ENCODE measurements at places on chromosomes 7 and 10.
A peak's percentile ranks its signal among the peaks of the same experiment; 100 is the strongest.

- DNase-seq, result no peak
Observed at GRCh38 chr7:28296571-28297483, 115.5 kb upstream of the CREB5 start.

DNA sequence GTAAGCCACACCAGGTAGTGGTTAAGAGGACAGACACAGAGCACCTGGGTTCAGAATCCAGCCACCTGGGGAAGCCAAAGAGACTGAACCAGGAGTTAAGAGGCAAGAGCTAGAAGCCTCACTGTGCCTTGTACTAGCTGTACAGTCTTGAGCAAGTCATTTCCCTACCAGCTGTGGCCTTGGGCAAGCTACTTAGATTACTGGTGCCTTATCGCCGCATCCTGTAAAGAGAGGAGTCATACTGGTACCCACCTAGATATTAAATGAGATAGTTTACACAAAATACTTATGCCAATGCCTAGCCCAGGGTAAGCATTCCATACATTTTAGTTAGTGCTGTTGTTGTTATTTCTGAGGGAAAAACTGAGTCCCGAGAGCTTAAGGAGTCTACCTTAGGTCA, 47.7 kb downstream of the HABP2 start:
- no peak for DNase-seq

GRCh38 chr10:79171504-79171903, 102.7 kb downstream of the ZMIZ1 start:
- no peak for DNase-seq

DNA sequence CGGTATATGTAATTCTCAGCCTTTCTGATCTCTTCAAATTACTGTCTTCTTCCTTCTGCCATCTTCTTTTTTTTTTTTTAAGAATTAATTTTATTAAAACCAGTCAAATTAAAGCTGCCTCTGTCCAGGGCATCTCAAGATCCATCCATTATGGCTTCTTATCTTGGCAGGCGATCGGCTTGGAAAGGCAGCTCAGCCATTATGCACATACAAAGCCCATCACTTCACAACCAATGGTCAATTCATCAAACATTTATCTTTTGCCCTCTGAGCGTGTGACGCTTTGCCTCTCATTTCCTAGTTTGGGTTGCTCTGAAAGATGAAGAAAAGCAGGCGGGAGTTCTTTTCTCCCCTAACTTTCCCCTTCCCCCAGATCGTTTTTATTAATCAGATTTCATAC, 591.6 kb downstream of the LRMDA start:
- no peak for DNase-seq

GRCh38 chr7:131105799-131106680, 221.6 kb upstream of the MKLN1 start:
- DNase-seq, result no peak

DNA sequence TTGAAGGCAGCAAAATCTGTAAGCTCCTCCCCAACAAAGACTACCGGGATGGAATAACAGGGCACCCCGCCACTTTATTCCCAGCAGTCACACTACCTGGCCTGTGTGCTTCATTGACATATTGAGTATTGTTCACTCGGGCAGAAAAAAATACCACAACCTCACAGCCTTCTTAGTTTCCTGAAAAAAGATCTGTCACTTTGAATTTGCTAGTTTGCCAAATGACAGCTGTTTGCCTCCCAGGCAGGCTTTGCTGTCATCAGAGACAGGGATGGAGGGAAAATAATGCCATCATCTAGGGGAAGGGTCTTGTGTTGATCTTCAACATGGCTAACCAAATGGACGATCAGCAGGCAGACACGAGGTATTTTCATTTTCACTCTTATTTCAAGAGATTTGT, 26.9 kb downstream of the BMPER start:
- no peak for DNase-seq

GRCh38 chr10:58666024-58666423, 153.4 kb downstream of the BICC1 start:
- DNase-seq, result no peak

- DNase-seq, result no peak
Observed at GRCh38 chr10:26837139-26837538, 23.6 kb downstream of the ABI1 start.

- DNase-seq, result no peak
Observed at GRCh38 chr7:65225422-65226006, 148.1 kb upstream of the ZNF92 start.

DNA sequence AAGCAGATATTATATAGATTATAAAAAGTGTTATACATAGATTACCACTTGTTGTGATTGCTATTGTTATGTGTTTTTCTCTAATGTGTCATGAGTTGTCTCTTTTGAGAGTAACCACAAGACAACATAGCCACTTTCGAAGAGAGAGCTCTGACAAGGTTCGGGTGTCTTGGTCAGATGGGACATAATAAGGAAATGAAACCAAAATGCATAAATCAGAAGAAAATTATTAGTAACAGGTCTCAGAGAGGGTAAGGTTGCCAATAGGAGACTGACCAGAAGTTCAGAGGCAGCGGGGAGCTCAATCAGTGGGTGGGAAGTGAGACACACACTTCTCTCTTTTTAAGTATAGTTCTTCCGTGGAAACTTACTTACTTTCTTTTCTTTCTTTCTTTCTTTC, 639.2 kb upstream of the POT1 start:
- no peak for DNase-seq

- no peak for DNase-seq
Observed at GRCh38 chr10:47109906-47110305, 190.1 kb upstream of the GDF10 start.

GRCh38 chr10:119466076-119466475, 76.4 kb downstream of the RGS10 start:
- DNase-seq, result no peak

DNA sequence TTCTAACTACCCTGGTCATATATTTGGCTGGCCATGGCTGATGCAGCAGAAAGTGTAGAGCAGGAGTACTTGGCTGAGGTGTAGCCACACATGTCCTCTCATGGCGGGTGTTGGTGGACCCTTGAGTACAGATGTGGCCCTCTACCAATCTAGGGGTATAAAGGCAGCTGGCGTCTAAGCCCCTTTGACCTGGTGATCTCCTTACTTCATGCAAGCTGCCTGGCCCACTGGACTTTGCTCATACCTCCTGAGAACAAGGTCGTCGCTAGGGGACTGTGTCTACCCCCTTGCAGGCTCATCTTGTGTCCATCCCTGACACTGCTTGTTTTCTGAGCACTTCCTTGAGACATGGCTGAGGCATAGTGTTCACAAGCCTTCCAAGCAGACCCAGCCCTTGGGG, 287.8 kb downstream of the RPS24 start:
- no peak for DNase-seq

- no peak for DNase-seq
Observed at GRCh38 chr10:43686414-43686813, 37.7 kb upstream of the ZNF32 start.

DNA sequence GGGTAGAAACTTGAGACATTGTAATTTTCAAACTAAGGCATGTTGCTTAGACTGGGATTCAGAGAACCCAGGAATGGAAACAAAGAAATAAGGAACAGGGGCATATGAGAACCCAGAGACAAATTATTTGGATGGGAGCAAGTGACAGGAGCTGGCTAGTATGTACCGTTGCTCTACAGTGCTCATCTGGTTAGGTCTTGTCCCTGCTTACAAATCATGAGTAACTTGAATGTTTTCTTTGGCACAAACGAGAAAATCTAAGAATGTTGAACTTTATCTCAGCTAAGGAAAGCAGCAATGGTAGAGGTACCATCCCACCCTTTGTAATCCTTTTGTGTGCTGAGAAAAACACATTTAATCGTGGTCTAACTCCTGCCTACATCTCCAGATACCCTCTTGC, 116.0 kb upstream of the IMMP2L start:
- no peak for DNase-seq

DNA sequence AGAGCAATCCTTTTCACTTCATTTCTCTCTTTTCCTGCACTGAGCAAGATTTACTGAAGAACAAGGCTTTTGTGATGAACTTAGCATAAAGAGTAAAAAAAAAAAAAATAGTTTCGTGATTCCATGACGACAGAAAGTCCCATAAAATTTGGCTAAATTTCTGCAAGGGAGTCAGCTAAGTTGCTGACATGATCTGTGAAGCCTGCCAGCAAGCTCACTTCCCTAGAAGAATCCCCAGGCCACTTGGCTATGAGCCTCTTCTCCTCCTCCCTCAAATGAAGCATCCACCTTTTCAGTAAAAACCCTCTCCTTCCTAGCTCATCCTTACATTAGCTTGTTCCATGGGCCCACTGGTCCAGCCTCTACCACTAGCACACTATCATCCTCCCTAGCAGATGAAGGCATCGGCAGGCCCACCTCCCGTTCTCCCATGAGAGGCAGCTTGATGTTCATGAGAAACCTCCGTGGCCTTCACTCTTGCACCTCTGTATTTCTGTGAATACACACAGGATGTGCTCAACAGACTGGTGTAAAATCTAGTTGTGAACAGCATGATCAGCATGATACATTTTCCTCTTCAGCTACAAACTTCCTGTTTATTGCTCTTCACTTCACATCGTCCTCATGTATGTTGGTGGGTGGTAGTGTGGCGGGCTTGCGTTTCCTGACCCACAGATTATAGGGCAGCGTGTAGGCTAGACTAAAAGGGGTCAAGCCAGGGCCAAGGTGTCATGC, 30.9 kb downstream of the GIMAP8 start:
- no peak for DNase-seq

DNA sequence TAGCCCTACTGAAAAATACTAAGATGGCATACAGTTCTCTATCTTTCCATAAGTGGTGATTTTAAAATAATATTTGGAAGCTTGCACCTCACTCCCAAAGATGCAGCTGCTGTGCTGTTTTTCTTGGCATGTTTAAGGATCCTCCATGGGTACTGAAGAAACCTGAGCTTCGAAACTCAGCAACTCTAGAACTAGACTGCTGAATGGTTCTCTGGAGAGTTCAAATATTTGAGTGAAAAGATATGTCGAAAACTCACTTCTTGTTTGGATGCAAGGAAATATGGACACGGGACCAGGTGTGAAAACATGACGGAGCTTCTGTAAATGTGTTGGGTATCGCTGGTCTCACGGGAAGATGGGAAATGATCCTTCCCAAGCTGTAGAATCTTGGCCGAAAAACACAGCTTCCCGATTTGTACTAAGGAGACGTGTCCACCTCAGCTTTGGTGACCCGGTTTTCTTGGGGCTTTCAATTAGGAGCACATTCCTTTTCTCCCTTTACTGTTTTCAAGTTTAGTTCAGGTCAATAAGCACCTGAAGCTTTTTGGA, 543.8 kb upstream of the NRP1 start:
- DNase-seq, result no peak

- no peak for DNase-seq
Observed at GRCh38 chr7:77655836-77656455, 40.3 kb upstream of the RSBN1L start.

- no peak for DNase-seq
Observed at GRCh38 chr10:90222372-90222771, 521.0 kb downstream of the KIF20B start.

GRCh38 chr10:74056050-74056818, 58.3 kb downstream of the VCL start:
- no peak for DNase-seq

- peak; percentile 11 for DNase-seq
Observed at GRCh38 chr10:76282061-76283025, 850.9 kb downstream of the LRMDA start.

- no peak for DNase-seq
Observed at GRCh38 chr10:105239311-105240219, 598.5 kb downstream of the SORCS3 start.

- DNase-seq, result no peak
Observed at GRCh38 chr10:51204701-51205100, 130.4 kb downstream of the PRKG1 start.

DNA sequence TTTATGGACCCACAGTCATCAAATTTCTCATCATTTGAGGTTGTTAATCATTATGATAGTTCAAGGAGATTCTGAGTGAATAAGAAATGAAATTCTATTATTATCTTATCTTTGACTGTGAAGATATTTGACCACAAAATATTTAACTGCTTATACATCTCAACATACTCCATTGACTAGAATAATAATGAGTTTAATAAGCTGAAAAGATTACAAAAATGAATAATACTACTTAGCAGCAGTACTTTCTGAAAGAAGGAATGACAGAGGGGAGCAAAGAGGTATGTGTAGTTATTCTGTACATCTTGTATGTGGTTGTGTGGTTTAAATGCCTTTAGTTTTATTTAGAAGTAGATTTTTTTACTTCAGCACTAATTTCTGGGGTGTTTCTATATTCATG, 214.2 kb downstream of the PRKG1 start:
- DNase-seq, result no peak

GRCh38 chr10:70323138-70323696, 39.4 kb upstream of the NPFFR1 start:
- DNase-seq, result no peak

DNA sequence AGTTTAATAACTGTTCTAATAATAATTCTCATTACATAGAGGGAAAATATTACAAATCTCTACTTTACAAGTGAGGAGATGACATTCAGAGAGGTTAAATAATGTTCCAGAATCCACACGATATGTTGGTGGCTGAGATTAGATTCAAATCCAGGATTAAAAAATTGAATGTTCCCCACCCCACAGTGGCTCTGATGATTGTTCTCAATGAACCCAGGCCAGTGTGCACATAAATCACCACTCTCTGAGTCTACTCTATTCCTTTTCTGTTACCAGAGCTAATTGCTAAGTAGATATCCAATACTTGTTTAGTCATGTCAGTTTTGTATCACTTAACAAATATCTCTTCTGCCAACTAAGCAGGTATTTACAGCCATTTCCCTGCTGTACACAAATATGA, 281.0 kb downstream of the ABCA13 start:
- DNase-seq, result peak; percentile 52

DNA sequence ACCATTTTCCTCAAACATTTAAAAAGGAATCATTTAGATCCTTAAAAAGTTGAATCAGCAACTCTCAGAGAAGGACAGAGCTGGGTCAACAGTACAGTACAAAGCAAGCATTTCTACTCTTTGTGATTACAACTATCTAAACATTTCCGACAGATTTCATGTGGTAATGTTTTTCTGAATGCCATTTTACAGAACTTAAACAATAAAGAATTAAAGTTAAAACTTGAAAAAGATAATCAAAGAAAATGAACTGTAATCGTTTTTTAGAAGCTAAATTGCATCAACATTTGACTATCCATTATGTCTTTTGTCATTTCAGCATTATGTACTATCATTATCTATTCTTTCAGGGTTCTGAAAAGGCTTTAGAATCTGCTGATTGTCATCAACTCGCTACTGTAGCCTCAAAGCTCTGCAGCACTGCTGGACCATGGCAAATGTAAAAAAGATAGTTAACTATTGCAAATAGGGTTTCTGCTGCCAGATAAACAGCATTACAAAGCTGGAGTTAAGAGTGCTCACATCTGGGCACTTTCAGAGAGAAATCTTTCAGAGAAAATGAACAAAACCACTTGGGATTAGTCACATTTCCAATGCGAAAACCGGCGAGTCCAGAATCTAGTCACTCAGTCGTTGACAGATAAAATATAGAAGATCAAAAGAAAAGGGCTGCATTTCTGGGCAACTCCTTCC, 160.4 kb upstream of the LAMB4 start:
- DNase-seq, result peak; percentile 42

GRCh38 chr7:140229101-140229525, 52.3 kb upstream of the KDM7A start:
- DNase-seq, result no peak

DNA sequence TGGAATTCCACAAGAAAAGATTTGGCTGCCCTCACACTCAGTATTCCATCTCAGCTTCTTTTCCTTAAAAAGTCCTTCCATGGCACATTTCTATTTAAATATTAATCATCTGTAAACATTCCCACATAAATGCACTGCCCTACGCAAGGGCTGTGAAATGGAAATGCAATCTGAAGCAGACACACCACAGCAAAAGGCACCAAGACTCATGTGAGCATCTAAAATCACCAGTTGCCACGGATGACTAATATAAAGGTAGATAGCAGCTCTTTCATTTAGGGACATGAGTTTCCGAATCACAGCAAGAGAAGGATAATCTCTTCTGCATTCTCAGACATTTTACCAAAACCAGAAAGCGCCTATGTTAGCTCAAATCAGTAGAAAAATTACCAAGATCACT, 31.6 kb downstream of the COA1 start:
- DNase-seq, result no peak
